Stimulated activated CD8-positive, alpha-beta memory T cell treated with anti-CD3 and anti-CD28 coated beads, Interleukin-7, amount 100 ng/mL, for 1 hour (primary cell): ENCODE measurements at places on chromosomes 2 and 18.

- no peak for DNase-seq
Observed at GRCh38 chr18:37874721-37875120, 309.1 kb upstream of the CELF4 start.

DNA sequence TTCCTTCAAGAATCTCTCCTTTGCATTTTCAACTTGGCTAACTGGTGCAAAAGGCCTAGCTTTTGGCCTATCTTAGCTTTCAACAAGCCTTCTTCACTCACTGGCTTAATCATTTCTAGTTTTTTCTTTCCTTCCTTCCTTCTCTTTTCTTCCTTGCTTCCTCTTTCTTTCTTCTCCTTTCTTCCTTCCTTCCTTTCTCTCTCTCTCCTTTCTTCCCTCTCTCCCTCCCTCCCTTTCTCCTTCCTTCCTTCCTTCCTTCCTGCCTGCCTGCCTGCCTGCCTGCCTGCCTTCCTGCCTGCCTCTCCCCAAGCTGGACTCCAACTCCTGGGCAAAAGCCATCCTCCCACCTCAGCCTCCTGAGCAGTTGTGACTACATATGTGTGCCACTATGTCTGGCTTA lies 176.2 kb upstream of the APCDD1 start:
- DNase-seq, result no peak

GRCh38 chr2:108492364-108492763 lies 41.9 kb upstream of the LIMS1 start:
- no peak for DNase-seq

DNA sequence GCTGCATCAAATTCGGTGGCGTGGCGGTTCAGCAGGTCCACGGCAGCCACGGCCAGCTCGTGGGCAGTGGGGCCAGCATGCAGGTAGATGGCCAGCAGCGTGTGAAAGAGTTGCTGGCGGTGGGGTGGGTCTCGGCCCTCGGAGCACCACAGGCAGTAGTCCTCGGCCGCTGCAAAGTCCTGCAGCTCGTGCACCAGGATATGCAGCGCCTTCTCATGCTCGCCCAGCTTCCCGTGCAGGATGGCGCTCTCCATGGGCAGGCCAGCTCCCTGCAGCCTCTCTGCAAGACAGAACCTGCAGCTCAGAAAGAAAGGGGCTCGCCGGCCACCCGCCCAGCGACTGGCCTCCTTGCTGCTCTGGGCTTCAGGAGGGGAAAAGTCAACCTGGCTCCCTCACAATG lies 27.9 kb downstream of the GPR45 start:
- DNase-seq, result no peak

DNA sequence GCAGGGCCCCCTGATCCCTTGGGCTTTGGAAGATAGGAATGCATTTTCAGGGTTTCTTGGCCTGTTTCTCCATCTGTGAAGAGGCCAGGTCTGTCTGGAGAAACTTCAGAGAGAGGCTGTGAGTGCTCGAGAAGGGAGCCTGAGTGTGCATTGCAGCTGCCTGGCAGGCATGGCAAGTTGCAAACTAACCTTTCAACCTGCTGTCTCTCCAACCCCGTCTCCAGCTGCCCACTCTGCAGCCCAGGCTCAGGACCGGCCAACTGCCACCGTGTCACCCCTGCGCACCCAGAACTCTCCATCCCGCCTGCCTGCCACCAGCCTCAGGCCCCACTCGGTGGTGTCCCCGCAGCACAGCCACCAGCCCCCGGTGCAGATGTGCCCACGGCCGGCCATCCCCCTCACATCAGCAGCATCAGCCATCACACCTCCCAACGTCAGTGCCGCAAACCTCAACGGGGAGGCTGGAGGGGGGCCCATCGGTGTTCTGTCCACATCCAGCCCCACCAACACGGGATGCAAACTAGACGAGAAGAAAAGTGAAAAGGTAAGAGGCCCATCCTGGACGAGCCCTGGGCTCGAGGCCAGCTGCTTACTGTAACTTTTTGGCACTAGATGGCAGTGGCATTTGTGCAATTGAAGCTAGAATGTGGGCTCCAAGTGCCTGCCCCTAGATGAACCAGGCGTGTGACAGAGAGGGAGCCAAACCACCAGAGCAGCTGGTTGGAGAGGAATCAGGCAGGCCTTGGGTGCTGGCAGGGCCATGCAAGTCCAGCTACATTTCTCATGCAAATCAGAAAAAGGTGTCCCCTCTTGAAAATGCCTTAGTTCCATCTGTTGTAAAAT lies 164.6 kb downstream of the SEPTIN10 start:
- DNase-seq, result no peak

- no peak for DNase-seq
Observed at GRCh38 chr18:4276953-4277585, 178.0 kb downstream of the DLGAP1 start.

GRCh38 chr2:151922845-151923666 lies 94.8 kb upstream of the ARL5A start:
- no peak for DNase-seq

DNA sequence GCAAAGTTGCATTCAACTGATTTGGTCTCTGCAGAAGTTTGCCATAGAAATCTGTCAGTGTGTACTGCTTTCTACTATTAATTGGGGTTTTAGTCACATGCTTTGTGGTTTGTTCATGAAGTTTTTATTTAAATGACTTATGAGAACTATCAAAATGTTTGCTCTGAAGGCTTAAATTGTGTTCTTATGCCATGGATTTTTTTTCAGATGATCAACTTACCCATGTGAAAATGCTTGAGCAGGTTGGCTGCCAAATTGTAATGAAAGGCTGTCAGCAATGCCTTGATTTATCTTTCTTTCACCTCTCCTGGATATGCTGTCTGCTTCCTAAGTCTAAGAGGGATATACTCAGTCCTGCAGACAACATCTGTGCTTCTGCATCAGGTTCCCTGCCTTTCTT lies 50.7 kb downstream of the FMNL2 start:
- no peak for DNase-seq

GRCh38 chr18:4181882-4182568 lies 273.1 kb downstream of the DLGAP1 start:
- no peak for DNase-seq

- DNase-seq, result no peak
Observed at GRCh38 chr2:188869550-188869949, 104.6 kb upstream of the COL3A1 start.

DNA sequence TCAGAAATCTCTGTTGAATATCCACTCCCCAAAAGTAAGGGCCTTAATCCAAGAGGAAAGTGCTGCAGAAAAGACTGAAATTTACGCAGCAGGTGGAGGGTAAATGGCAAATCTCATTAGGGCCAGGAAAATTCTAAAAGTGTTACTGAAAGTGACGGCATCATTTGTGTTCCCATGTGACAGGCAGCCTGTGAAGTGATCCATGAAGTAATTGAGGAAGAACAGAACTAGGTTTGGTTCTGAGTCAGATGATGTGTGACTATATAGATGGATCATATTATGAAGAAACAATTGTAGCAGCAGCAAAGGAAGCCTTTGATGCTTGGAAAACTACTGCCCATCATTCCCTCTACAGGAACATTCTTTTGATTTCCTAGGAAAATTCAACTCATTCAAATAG lies 401.2 kb downstream of the TGIF1 start:
- no peak for DNase-seq

DNA sequence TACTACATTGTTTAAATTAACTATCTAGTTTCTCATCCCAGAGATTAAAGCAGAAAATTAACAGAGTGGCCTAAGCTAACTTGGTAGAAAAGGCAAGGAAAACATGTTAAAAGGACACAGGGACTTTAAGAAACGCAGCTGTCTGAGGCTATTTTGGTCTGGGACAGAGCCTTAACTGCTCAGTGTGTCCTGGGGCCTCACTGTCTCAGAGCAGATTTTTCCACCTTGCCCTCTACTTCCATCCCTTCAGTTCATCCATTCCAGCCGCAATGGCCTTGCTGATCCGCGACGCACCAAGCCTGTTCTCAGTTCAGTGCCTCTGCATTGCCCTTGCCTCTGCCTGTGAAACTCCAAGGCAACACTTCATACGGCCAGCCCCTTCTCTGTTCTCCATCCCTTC lies 114.9 kb upstream of the OSR1 start:
- DNase-seq, result no peak

GRCh38 chr2:220275454-220275853 lies 648.0 kb downstream of the SLC4A3 start:
- DNase-seq, result no peak

DNA sequence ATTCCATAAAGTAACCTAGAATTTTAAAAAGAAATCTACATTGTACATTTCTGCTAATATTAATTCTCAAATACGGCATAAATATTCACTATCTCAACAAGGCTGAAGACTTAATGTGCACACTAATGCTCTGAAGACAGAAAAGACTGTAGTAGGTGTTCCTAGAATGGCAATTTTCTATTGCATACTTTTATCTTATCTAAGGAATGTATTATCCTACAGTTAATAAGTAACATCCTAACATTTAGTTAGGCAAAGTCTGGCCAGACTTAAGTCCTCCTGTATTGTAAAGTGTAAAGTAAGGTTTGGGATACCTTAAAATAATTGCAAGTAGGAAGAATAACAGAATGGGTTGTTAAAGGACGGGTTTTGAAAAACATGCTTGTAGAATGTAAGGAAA lies 42.2 kb downstream of the CHST9 start:
- DNase-seq, result no peak

DNA sequence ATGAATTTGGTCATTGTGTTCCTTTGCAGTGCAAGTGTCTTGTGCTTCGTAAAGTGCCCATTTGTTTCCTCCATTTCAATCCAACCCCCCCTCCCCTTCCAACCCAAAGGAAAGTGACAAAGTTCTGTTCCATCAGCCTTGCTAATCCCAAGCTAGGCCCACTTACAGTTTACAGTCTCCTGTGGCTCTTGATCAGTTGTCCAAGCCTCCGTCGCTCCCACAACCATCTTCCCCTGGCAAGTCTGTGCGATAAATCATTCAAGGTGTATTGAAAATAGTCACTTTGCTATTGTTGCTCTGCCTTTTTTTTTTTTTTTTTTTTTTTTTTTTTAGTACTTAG lies 6.5 kb downstream of the POU3F3 start:
- no peak for DNase-seq

GRCh38 chr2:238669046-238669445 lies 178.8 kb upstream of the TWIST2 start:
- DNase-seq, result no peak

- no peak for DNase-seq
Observed at GRCh38 chr2:31240381-31241365, 6.7 kb downstream of the EHD3 start.

DNA sequence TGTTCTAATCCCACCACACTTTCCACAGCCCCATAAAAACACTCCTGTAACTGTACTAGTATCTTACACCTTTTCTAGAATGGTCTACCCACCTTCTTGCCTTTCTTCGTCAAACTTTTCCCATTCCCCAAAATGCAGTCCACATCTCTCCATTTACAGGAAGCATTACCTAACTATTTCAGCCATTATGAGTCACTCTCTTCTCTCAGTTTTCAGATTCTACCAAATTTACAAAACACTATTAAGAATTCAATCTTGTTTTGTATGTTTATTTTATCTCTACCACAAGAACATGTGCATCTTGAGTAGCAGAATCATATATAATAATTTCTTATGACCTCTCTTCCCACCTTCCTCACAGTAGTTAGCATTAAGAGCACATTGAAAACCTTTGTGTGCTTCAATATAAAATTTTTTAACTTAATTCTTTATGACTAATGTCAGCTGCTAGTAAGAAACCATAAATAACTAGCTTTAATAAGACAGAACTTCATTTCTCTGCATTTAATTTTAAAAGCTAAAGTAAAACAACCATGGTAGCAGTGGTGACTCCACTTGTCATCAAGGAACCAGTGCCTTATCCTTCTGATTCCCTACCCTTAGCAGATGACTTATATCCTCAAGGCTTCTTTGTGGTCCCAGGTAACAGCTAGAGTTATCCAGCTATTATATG lies 56.6 kb upstream of the MAP2 start:
- no peak for DNase-seq

- DNase-seq, result no peak
Observed at GRCh38 chr2:170222298-170222697, 44.4 kb downstream of the MYO3B start.

DNA sequence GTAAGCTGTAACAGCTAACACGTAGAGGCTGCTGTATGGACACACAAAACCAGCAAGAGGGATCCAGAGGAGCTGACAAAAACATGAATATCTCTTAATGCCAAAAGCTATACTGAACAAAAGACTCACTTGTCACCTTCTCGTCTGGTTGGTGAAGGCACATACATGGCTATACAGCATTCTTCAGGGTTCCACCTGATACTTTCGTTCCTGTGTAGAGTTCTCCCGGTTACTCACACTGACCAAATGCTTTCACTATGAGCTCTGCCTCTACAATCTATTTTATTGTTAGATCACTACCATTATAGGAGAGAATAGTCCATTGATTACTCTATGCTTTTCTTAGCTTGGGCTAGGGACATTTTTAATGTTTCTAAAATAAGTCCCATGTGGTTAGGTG lies 193.1 kb downstream of the HNMT start:
- DNase-seq, result no peak

- no peak for DNase-seq
Observed at GRCh38 chr2:209525834-209526281, 102.0 kb downstream of the MAP2 start.

GRCh38 chr2:238973038-238973739 lies 125.3 kb downstream of the TWIST2 start:
- DNase-seq, result no peak

- DNase-seq, result no peak
Observed at GRCh38 chr2:19114754-19115231, 243.6 kb downstream of the OSR1 start.

- no peak for DNase-seq
Observed at GRCh38 chr2:56741601-56742102, 557.9 kb downstream of the CCDC85A start.

DNA sequence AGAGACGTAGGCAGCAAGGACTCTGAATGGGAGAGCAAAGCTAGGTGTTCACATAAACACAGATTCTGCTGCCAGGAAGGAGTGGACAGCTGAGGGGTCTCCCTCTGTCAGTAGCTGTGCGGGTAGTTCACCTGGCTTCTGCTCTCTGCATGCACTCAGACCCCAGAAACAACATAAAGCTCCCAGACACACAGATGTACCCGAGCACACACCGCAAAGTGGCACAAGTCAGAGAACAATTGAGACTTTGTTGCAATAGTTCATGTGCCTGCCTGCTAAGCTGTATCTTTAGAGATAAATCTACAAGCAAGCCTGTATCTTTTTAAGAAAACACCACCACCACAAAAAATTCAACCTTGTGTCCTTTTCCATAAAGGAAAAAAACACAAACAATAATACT lies 420.0 kb upstream of the ST6GAL2 start:
- DNase-seq, result no peak

DNA sequence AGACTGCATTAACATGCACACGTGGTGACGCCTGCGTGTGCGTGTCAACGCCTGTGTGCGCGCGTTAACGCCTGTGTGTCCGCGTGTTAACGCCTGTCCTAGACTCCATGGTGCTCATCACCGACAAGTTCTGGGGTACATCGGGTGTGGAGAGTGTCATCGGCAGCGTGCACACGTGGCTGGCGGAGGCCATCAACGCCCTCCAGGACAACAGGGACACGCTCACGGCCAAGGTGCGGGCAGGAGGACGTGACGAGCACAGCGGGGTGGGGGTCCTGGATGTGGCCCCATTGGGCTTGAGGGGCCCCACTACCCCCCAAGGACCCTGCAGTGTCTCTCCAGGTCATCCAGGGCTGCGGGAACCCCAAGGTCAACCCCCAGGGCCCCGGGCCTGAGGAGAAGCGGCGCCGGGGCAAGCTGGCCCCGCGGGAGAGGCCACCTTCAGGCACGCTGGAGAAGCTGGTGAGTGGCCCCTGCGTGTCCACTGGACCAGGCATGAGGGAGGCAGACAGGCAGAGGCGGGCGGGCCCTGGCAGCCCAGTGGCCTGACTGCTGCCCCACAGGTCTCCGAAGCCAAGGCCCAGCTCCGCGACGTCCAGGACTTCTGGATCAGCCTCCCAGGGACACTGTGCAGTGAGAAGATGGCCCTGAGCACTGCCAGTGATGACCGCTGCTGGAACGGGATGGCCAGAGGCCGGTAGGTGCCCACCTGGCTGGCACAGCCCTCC lies 29.2 kb downstream of the GPC1 start:
- no peak for DNase-seq
